ENCODE measurements at places on chromosomes 12 and 14.

DNA sequence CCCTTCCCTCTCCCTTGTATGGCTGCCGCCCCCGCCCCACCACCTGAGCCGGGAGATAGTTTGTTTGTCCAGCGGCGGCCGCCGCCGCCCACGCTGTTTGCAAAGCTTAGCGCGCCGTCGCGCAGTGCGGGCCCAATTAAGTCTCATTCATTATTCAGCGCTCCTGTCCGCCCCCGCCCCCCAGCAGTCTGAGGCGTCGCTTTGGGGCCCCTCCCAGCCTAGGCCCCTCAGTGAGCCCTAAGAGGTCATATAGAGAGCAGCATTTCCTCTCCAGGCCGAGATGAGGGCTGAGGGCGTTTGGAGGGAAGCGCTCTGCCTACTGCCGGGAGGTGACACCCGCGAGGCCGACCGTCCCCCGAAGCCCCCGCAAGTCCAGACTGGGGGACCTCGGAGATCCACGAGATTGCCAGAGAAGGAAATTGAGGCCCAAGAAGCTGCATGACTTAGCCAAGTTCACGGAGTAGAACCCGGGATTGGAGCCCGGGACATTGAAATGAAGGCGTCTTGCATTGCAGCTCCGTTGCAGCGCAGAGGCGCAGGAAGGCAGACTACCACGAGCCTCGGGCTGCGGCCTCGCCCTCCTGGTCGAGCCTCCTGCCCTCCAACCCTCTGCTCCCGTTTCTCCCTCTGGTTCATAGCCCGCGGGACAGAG is at the start of gene DNAJC22:
Gene DNAJC22, plus strand, starts transcription at position 230 of the 652 bp plus-strand sequence. CDS start 1,985 bp downstream, outside the sequence.
- no peak for DNase-seq

GRCh38 chr14:41051801-41052200 is 554.9 kb upstream of the LRFN5 start:
- no peak for DNase-seq

GRCh38 chr12:8987685-8988084 is 1.7 kb upstream of the KLRG1 start:
- DNase-seq = no peak

GRCh38 chr12:64034901-64035576 is 187.1 kb downstream of the KICS2 start:
- DNase-seq = no peak

- no peak for DNase-seq
Measured at GRCh38 chr12:75479963-75480461, 543 bp upstream of the GLIPR1 start.

DNA sequence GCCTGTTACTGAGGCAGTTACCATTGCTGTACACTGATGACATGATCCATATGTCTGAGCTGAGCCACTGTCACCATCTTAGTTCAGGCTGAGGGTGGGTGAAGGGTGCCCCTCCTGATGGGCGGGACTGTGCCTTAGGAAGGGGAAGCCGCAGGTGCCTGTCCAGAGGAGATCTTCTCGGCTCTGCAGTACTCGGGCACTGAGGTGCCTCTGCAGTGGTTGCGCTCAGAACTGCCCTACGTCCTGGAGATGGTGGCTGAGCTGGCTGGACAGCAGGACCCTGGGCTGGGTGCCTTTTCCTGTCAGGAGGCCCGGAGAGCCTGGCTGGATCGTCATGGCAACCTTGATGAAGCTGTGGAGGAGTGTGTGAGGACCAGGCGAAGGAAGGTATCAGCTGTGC is 3.7 kb downstream of the RNF31 start:
- DNase-seq = no peak

GRCh38 chr14:26636561-26636960 is 38.7 kb upstream of the NOVA1 start:
- no peak for DNase-seq

GRCh38 chr14:68112442-68112841 is 292.9 kb downstream of the RAD51B start:
- no peak for DNase-seq

- DNase-seq = no peak
Measured at GRCh38 chr12:104463368-104463767, 6.6 kb downstream of the CHST11 start.

DNA sequence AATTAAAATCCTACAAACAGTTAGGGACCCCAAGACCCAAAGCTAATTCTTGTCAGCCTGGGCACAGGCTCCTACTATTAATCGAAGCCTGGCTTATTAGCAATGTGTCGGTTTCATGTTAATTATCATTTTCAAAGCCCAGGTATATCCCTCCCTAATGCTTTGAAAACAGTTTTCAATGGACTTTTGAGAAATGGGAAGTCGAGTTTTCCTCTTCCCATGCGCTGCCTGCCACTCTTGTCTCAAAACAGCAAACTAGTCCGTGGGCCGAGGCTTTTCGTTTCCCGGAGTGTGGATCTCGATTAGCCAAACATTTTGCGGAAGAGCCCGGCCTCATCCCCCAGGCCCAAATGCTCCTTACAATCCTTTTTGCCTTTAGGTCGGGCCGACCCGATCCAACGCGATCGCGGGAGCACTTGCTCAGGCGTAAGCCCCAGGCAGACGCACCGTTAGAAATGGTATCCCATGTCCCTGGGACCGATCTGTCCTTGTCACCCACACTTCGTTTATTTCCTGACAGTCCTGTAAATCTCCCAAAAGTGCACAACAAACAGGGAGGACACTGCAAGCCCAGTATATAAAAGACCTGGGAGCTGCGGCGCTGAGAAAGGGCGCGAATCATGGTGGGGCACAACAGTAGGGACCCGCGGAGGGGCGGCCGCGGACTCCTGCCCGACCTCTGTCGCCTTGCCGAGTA is 1.5 kb downstream of the SIX6 start:
- no peak for DNase-seq

DNA sequence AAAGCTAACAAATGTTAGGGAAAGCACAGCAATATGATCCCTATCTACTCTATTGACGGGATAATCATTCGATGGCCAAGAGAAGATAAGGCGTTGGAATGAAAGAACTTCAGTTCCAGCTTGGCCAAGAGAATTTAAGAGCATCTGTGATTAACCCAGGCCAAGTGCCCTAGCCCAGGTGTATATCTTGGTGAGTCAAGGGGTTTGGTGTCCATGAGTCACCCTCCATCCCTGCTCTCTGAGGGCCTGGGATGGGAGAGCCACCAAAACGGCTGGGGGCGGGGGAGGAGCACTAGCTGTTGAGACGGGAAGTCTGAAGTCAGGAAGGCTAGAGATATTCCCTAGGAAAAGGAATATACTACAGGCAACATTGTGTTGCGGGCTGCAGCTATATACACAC is 13.0 kb downstream of the TBPL2 start:
- DNase-seq = no peak
